ENCODE measurements at places on chromosomes 16 and 17.
A peak's percentile ranks its signal among the peaks of the same experiment; 100 is the strongest.

DNA sequence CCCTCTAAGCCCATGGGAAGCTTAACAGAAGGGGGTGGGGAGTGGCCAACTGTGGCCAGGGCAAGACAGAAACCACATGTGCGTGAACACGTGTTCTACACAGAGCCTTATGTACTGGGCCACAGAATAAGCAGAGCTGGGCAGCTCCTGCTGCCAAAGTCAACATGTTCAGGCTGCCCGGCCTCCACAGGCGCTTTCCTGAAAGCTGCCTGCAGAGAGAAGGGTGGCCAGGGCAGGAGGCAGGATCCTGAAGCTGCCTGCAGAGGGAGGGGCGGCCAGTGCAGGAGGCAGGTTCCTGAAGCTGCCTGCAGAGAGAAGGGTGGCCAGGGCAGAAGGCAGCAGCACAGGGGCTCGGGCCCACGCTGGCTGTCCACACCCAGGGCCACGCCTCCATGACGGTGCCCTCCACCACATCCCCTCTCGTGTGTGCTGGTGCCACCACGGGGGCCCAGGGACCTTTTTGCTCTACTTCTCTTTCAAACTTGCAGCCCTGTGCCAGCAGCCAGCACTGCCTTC lies 79.5 kb downstream of the ANKRD11 start:
- peak; percentile 38 for DNase-seq

DNA sequence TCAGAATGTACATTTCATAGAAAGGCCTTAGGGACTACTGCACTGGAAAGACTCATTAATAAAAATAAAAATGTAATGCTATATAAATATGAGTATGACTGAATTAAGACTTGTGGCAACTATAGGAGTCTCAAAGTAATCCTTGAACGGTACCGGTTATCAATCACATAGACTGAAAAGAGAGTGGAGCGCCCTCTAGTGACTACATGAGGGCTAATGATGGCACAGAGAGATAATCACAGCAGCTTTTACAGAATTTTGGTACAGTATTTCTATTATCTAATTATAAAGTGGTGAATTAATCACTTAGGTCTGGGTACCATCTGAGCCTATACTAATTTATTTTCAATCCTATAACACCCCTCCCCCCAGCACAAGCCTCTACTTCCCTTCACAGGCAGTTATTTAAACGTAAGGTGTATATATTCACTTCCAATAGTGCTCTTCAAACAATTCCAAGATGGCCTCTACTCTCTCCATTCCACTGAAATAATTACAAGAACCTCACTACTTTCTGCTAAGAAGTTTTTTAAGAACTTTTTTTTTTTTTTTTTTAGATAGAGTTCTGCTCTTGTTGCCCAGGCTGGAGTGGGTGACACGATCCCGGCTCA lies 40.7 kb upstream of the ANKFY1 start:
- DNase-seq, result peak; percentile 74

- DNase-seq, result peak; percentile 57
These were observed 1.6 kb downstream of the CMIP start for GRCh38 chr16:81445966-81446906.

DNA sequence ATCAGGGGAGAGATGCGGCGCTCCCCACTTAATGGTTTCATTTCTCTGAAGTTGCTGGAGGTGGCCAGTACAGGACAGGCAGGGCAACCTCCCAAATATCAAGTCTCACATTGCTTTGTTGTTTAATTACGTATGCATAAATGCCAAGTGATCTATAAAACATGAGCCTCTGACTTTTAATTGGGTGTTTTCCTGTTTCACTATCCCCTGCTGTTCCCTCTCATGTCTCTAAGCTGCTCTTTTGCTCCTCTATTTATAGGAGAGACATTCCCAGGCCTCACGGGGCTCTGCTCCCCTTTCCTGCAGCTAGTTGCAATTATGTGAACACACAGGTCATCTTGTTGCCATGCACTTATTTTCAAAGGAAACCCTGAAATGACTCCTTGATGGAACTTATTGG lies 1173.5 kb upstream of the GOT2 start:
- no peak for DNase-seq

GRCh38 chr17:8909586-8910270 lies 42.3 kb upstream of the PIK3R6 start:
- DNase-seq, result no peak

DNA sequence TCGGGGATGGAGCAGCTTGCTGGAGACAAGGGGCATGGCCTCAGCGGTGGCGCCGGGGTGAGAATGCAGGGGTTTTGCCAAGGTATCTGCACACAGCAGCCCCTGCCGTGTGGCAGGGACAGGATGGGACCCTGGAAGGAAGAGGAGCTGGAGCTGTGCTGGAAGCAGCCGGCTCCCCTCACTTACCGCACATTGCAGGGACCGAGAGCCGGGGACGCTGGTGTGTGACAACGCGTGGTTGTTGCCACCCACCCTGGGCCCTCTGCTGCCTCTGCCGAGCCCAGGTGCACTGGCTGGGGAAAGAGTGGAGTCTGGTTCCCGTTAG lies 3.0 kb downstream of the NUBP2 start:
- DNase-seq, result no peak

GRCh38 chr16:86886651-86887050 lies 308.3 kb downstream of the FOXL1 start:
- no peak for DNase-seq

GRCh38 chr16:709566-710499 lies 4.2 kb upstream of the FBXL16 start:
- no peak for DNase-seq

GRCh38 chr16:48395375-48395774 lies 10.2 kb upstream of the SIAH1 start:
- no peak for DNase-seq

GRCh38 chr17:40538936-40539705 lies 26.2 kb downstream of the CCR7 start:
- peak; percentile 8 for DNase-seq
